ENCODE measurements at places on chromosomes 1 and 21.
A peak's percentile ranks its signal among the peaks of the same experiment; 100 is the strongest.

DNA sequence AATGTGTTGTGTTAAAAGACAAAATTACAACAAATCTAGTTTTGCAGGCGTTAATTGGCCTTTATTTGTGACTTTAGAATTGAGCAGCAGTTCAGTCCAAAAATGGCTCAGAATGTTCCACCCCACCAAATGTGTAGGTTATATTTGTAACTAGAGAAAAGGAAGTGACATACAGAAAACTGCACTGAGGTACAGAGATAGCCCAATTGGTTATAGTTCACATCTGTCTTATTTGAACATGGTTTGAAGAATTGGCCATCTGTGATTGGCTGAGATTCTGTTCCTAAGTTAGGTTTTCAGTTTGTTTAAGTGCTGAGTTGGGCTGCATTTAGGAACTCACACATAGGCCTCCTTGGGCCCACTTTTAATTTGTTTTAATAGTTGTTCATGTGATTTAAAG lies 12.0 kb upstream of the FMO2 start:
- DNase-seq = no peak

- no peak for DNase-seq
Measured at GRCh38 chr1:247437551-247438505, 20.1 kb downstream of the OR2B11 start.

GRCh38 chr1:94299627-94300553 lies 62.5 kb upstream of the ARHGAP29 start:
- no peak for DNase-seq

GRCh38 chr1:162029157-162029556 lies 5.5 kb upstream of the OLFML2B start:
- no peak for DNase-seq

DNA sequence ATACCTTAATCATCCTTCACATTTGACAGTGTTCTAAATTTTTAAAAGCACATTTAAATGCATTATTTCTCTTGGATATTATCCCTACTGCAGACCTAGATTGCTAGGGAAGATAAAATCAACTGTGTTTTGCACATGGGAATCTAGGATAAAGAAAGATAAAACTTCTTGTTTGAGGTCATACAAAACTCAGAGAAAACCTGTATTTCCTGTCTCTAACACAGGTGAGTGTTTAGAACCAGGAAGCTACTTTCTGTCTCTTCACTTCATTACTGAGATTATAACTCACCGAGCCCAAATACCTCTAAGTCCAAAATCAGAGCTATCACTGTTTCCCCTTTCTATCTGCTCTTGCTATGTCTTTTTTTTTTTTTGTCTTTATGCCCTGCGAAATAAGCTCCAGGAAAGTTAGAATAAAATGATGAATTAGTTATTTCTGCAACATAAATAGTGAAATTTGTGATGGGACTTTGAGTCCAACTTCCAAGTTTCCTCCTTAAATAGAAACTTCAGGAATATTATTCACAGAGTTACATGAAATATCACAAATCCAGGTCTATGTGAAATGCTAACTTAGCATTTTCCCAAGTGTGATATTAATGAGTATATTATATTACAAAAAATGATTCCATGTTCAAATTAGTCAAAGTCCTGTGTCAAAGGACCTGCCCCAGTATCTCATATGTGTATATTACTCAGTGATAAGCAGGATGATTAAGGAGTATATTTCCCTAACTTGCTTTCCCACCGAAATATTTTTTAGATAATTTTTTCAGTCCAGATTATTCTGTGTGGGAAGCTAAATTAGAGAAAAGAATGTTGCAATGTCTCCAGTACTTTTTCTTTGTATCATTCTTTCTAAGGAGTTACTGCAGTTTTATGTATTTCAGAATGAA lies 226.4 kb downstream of the PLA2G4A start:
- DNase-seq = no peak

GRCh38 chr1:1090424-1091343 lies 16.6 kb upstream of the RNF223 start:
- DNase-seq = no peak

DNA sequence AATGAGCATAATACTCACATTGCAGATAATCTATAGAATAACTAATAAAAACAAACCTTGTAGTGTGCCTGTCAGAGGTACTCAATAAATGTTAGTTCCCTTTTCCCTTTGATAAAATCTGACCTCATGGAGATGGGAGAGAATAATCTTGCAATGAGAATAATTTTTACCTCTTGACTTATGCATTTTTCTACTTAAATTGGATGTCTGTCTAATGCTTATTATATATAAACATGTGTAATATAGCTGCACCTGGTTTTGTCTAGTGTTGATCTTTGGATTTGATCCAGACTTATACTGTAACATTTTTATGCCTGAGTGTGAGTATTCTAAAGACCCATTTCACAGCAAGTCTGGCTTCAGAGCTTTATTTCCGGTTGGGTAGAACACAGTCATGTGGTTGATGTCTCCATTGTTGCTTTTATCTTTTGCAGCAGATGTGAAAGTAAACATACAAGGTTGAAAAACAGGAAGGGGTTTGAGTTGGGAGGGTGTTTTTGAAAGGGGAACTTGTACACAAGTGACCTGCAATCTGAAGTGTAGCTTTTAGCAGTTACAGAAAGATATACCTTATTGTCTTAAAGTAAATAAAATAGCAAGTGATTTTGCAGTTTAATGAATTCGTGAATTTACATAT lies 12.4 kb downstream of the EPB41 start:
- DNase-seq = peak; percentile 8

DNA sequence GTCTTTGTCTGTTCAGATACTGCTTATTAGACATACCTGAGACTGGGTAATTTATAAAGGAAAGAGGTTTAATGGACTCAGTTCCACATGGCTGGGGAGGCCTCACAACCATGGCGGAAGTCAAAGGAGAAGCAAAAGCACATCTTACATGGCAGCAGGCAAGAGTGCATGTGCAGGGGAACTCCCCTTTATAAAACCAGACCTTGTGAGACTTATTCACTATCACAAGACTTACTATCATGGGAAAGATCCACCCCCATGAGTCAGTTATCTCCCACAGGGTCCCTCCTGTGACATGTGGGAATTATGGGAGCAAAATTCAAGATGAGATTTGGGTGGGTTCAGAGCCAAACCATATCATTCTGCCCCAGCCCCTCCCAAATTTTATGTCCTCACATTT lies 7.1 kb upstream of the PSMA5 start:
- no peak for DNase-seq

GRCh38 chr1:54499097-54499359 lies 49.0 kb upstream of the ACOT11 start:
- DNase-seq = no peak

GRCh38 chr1:44405798-44406736 lies 1.0 kb downstream of the RNF220 start:
- no peak for DNase-seq

DNA sequence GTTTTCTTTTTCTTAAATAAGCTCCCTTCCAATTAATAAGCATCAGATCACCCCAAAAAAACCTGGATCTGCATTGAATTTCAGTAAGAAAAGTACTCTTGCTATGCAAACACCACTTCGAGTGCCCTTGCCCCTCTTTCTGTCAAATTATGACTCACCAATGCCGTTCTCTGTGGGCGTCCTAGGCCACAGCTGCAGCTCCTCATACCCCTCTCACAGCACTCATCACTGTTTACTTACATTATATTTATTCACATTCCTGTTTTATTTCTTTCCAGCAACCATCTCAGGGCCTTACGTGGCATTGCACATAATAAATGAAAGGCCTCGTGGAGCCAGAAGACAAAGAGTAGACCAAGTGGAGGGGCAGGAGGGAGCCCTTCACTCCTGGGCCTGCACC lies 99.1 kb upstream of the CTTNBP2NL start:
- DNase-seq = no peak

All from T-helper 9 cell (primary cell).